ENCODE measurements at places on chromosomes 2 and 18.

- no peak for DNase-seq
Observed at GRCh38 chr2:239363946-239364637, 36.7 kb downstream of the HDAC4 start.

- DNase-seq: no peak
Observed at GRCh38 chr2:122384768-122385333, 629.4 kb downstream of the TSN start.

DNA sequence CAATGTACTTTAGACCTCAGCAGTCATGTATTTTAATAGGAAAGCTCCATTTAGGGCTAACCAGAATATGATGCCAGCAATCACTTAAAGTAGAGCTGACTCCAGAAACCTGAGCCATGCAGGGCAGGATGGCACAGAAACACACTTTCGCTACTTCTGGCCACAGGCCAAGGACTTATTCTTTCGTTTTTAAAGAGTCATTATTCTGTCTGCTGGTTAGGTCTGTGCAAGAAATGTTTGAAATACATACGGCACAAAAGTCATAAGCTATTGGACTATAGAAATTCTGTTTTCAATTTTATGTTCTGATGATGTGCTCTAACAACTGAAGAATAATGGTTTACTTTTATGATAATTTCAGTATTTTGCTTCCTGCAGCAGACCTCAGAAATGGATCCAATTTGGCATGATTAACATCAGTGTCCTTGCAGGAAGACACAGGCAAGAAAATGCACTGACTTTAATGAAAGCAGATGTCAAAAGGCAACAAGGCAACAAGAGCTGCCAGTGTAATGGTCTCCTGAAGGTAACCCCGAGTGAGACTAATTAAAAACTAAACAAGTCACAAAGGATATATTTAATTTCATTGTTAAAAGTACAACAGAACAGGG, 114.4 kb upstream of the CHRNA1 start:
- DNase-seq: no peak

- DNase-seq: no peak
Observed at GRCh38 chr18:79853993-79854364, 56.2 kb downstream of the KCNG2 start.

- DNase-seq: no peak
Observed at GRCh38 chr2:231421051-231421580, 25.6 kb downstream of the B3GNT7 start.

DNA sequence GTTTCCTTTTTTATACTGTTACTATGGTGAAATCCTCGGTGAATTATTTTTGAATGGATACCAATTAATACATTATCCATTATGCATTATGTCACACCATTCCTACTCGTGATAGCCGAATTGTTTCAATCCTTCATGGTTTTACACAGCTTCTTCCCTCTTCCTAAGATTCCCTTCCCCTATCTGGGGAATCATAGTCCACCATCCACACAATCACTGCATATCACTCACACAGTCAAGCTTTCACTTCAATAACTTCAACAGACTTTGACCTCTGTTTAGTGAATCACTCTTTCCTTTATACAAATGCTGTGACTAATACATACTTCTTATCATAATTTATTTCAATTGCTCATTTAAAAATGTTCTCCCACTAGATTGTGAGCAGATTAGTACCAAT, 1108.1 kb upstream of the LRRTM1 start:
- no peak for DNase-seq

GRCh38 chr2:57218206-57218605, 828.4 kb upstream of the VRK2 start:
- no peak for DNase-seq

- no peak for DNase-seq
Observed at GRCh38 chr18:2222270-2223185, 348.8 kb downstream of the METTL4 start.

Measured in T1000 (cell line).